ENCODE measurements at places on chromosomes 5 and 9.

DNA sequence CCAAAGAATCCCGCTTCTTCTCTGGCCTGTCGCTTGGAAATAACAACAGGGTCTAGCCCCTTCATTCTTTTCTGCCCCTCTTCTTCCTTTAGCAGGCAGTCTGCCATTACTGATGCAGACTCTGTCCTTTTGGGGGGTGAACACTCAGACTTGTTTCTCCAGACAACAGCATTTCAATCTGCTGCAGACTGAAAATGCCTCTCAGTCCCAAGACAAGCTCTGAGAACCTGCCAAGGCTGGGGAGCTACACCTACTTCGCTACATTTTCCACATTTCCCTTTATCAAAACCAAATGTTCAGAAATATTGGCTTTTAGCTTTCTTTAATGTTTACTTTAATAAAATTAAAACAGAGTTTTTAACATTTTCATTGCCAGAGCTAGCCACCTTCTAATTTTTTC, 152.4 kb downstream of the MPDZ start:
- DNase-seq = no peak

GRCh38 chr9:90898228-90898627, 96.6 kb downstream of the SYK start:
- DNase-seq = no peak

DNA sequence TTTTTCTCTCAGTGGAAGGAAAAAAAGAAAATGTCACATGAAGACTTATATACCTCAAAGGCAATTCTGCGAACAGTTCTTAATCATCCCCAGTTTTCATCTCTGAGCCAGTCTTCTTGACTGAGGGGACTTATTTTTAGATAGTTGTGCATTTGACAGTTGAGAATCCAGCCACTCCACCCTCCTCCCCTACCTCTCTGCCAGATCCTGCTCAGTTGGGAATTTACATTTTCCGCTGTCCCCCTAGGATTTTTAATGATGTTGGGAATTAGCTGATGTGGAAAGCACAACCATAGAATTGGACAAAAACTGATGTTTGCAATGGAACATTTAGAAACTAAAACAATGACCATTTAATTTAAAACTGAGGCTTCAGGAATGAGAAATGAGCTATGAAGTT, 194.3 kb upstream of the PIK3R1 start:
- no peak for DNase-seq

DNA sequence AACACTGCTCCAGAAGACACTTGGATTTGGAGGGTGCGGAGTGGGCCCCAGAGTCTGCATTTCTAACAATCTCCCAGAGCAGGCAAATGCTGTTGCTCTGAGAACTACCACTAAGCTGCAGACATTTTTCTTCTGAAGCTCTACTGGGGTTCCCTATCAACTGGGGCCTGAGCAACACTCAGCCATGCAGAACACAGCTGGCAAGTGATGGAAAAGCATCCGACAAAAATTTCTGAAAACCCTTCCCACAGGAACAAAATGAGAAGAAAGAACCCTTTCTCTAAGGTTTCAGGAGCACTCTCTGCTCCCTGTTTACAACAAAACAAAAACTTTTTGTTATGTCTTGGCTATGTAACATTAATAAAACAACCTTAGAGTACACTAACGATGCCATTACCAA, 516.9 kb downstream of the CTNND2 start:
- no peak for DNase-seq

GRCh38 chr5:83133797-83134196, 56.5 kb downstream of the XRCC4 start:
- DNase-seq = no peak

GRCh38 chr9:1920386-1920785, 94.8 kb upstream of the SMARCA2 start:
- no peak for DNase-seq
